ENCODE measurements at places on chromosomes 12 and 14.

DNA sequence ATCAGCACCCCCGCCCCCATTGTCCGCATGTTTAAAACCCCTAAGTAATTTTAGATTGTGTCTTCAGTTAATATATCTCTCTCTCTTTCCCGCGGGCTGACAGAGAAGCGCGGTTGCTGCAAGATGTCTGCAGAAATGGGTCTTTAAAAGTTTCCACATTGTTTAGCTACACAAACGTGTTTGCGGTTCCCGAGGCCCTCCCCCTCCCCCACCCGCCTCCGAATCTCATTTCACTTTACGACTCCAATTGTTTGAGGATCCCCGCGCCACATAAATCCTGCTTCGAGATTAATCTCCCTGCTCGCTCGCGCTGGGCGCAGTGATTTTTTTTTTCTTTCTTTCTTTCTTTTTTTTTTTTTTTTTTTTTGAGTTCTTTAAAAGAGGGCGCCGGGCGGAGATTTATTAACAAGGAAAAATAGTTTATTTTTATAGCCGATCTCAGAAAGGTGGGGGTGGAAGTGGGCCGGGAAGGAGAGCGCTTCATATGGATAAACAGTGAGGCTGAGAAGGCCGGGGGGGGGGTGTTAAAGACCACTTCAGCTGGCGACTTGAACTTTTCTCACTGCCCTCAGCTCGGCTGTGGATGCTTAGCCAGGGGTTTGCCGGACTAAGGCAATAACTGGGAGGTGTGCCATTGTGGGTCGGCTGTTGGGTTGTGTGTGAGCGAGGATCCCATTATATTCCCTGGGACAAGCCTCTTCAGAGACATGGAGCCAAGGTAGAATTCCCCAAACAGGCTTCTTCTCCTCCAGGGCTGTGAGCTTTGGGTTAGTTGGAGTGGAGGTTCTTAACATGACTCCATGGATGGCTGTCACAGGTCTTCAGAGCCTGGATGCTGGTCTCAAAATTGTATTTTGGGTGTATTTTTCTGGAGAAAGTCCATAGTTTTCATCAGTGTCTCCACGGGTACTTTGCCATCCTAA lies 39.7 kb upstream of the TBX5 start:
- no peak for DNase-seq

DNA sequence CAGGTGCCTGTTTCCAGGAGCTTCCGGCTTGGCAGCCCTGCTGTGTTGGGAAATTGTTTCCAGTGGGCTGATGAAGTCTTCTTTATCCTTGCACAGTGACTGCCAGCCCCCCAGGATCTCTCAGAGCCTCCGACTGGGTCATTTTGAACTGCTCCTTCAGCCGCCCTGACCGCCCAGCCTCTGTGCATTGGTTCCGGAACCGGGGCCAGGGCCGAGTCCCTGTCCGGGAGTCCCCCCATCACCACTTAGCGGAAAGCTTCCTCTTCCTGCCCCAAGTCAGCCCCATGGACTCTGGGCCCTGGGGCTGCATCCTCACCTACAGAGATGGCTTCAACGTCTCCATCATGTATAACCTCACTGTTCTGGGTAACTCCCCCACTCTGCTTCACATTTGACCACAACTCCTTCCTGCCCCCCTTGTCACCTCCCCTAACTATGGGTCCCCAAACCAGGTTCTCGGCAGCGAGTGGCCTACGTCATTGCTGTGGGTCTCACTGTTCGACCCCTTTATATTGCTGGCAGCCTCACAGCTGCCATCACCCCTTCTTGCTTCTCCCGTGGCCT lies 2.3 kb downstream of the LAG3 start:
- DNase-seq, result no peak

GRCh38 chr12:94674835-94675234 lies 24.5 kb upstream of the TMCC3 start:
- DNase-seq, result no peak

DNA sequence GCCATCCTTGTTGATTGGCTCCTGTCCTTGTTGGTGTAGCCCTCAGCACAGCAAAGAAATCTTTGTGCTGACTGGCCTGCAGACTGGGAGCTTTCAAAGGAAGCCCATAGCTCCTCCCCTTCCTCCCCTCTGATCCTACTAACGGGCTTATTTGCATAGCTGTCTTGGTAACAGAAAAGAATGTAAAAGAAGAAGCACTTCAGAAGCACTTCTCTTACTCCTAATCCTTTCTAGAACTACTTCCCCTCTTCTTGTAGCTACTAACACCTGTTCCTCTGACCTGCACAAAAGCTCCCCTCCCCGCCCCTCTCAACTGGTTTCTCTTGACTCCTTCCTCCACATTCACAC lies 14.3 kb upstream of the RIC8B start:
- DNase-seq, result peak; percentile 22

DNA sequence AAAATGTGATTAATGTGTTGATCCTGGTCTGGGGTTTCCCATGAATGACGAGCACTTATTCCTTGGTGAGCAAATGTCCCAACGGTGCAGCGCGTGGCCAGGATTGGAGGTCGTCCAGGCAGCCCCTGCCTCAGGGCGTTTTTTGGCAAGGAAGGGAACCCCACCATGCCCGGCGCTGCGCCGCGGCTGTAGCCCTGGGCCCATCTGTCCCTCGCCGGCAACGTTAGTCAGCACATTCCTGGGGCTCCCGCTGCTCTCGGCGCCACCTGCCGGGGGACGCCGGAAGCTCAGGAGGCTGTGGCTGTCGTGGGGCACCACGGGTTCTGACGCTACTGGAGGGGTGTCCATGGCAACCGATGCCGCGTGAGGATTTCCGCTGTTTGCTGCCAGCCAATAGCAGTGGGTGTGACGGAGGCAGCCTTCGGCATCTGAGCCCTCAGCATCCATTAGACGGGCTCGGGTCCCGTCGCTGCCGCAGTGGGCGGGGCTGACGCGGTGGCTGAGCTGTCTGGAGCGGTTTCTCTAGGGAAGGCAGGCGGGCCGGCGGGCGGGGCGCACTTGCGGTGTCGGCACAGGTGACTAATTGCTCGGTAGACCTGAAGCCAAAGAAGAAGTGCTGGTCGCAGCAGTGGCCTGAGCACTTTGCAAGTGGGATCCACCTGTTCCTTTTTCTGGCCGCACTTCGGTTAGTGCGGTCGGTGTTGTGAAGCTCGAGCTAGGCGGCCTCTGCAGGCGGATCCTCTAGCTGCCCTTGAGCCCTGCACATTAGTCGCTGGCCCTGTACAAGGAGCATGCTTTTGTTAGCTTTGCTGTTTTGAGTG lies 29.5 kb downstream of the RAB35 start:
- DNase-seq, result peak; percentile 100

DNA sequence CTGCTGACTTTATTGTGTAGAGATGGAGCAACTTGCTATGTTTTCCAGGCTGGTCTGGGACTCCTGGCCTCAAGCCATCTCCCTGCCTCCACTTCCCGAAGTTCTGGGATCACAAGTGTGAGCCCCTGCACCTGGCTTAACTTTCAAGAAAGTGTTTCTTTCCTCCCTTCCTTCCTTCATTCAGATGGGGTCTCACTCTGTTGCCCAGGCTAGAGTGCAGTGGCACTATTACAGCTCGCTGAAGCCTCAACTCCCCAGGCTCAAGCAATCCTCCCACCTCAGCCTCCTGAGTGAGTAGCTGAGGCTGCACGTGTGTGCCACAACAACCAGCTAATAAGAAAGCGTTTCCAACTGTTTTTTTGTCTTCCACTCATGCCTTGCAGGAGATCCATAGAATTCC lies 185.6 kb upstream of the AMIGO2 start:
- DNase-seq, result no peak

- DNase-seq, result no peak
Measured at GRCh38 chr14:59069163-59069854, 119.2 kb upstream of the DAAM1 start.

All from effector CD4-positive, alpha-beta T cell (primary cell).